ENCODE measurements at places on chromosomes 12 and 14.

DNA sequence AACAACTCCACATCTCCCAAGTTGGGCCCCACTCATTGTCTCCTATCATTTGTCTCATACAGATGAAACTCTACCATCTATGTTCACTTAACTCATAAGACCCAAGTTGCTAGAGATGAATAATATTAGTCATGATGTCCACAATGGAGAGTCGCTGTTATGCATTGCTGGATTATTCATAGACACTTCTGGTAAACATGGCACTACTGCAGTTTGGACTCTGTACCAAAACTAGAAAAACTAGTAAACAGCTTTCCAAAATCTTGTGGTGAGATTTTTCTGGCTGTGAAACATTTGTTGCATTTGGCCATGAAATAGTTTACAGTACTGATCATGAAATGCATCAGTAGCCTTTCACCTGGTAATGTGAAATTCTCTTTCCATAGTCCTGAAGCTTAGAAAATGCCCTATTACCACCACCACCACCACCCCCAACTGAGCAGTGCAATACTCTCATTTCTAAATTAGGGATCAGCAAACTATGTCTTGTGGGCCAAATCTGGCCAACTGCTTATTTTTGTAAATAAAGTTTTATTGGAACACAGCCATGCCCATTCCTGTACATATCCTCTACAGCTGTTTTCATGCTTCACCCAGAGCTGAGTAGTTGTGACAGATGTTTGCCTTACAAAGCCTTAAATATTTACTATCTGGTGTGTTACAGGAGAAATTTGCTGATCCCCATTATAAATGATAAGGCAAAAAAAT, 236.5 kb downstream of the DPF3 start:
- no peak for DNase-seq

GRCh38 chr12:53736592-53736991, 9.3 kb upstream of the CALCOCO1 start:
- no peak for DNase-seq

- DNase-seq: no peak
Measured at GRCh38 chr14:105700622-105701288, 174.4 kb downstream of the TMEM121 start.

DNA sequence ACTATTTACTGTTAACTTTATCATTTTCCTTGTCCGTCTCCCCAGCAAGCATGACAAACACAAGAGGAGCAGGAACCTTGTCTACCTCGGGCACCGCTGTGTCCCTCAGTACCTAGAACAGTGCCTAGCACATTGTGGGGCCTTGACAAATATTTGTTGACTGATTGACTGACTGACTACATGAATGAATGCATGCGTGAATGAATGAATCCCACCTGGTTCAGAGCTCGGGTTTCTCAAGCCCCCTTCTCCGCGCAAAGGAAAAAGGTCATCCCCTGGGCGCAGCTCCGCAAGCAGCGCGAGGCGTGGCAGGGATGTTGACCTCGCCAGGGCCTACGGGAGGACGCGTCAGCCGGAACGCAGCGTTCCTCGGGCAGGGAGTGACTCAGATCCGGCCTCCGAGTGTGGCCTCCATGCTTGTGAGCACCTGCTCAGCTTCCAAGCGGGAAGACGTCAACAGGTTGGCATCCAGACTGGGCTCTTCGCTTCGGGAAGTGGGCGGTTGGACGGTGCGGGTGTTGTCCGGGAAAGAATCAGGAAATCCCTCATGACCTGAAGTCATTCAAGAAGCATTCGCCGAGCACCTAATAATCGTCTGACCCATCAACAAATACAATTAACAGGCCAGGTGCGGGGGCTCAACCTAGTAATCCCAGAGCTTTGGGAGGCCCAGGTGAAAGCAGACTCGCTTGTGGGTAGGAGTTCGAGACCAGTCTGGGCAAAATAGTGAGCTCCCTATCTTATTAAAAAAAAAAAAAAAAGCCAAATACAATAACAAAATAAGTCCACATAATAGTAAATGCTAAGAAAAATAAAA, 13.9 kb upstream of the UBC start:
- DNase-seq: peak; percentile 98

DNA sequence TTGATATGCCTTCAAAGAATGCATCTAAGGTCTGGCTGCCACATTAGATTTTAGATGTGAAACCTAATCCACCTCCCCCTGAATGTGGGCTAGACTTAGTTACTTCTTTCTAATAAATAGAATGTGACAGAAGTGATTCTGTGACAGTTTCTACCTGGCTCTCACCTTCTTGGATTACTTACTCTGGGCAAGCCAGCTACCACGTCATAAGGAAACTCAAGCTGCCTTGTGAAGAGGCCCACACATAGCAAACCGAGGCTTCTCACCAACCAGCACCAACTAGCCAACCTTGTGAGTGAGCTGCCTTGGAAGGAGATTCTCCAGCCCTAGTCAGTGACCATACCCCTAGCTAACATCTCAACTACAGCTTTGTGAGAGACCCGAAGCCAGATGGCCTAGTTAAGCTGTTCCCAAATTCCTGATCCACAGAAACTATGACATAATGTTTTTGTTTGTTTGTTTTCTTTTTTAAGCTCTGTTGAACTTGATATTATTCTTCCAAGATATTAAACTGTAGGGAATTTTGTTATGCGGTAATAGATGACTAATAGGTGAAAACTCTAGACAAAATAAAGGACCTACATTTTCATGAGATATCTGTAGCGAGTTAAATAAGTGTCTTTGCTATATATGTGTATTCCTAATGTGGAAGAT, 6.2 kb downstream of the GPR19 start:
- DNase-seq: no peak

DNA sequence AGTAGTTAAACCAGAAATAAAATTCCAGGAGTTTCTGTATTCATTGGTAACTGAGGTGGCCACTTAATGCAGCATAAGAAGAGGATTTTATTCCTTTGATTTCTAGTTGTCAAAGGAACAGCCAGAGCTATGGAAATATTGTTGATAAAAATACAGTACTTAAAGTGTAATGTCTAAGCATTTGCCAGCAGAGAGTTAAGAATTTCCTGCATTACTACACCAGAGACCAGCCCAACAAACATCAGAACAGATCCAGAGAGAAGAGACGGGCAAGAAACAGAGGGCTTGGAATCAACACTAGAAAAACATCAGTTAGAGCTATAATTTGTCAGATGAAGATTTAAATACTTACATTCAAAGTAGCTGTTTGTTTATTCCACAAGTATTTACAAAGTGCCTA, 77.9 kb downstream of the ST8SIA1 start:
- no peak for DNase-seq

- DNase-seq: no peak
Measured at GRCh38 chr12:58321414-58321813, 380.0 kb downstream of the ATP23 start.

DNA sequence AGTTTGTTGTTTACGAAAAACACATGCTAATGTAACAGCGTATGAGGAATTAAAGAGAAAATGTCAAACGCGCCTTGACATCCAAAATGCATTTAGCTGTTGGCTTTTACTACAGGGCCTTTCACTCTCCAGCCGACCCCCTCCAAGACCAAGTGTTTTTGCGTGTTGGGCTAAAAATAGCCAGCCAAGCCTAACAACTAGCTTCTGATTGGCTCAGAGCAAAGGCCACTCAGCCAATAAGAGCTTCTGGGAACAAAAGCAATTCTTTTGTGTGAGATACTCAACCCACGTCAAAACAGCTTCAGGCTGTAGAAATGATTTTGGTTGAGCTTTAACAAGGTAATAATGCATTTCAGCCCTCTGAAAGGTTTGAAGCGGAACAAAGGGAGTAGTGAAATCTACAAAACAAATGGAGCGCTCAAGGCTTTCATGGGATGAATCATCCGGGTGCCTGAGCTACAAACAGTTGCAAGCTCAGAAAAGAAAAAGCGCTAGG, 198.7 kb upstream of the DCN start:
- DNase-seq: no peak

DNA sequence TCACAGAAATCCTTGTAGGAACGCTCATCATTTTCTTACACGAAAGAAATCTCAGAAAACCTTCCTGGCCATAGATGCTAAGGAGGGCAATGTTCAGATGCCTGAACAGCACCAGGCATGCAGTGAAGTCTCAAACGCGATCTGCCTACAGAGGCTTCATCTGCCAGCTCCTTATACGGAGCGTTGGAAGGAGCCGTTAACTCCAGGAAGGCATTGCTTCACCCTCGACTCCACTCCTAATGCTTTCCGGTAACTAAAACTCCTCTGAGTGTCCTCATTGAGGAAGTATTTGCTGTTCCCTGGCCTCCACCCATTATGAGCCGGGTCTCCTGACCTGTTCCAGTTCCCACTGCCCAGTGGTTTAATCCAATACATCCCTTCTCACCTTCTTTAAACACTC, 502.7 kb downstream of the BCL11B start:
- DNase-seq: no peak

DNA sequence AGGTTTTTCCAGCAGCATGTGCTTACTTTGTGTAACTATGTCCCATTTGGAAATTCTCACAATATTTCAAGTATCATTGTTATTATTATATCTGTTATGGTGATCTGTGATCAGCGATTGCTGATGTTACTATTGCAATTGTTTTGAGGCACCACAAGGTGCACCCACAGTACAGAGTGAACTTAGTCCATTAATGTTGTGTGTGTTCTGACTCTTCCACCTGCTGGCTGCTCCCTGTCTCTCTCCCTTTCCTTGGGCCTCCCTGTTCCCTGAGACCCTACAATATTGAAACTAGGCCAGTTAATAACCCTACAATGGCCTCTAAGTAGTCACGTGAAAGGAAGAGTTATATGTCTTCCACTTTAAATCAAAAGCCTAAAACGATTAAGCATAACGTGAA, 153.9 kb downstream of the PIK3C2G start:
- DNase-seq: no peak

GRCh38 chr14:48274826-48275225, 599.4 kb upstream of the MDGA2 start:
- no peak for DNase-seq

- no peak for DNase-seq
Measured at GRCh38 chr14:73459959-73460358, 1.6 kb upstream of the NUMB start.

- DNase-seq: no peak
Measured at GRCh38 chr14:99565383-99565782, 38.6 kb downstream of the CCDC85C start.

DNA sequence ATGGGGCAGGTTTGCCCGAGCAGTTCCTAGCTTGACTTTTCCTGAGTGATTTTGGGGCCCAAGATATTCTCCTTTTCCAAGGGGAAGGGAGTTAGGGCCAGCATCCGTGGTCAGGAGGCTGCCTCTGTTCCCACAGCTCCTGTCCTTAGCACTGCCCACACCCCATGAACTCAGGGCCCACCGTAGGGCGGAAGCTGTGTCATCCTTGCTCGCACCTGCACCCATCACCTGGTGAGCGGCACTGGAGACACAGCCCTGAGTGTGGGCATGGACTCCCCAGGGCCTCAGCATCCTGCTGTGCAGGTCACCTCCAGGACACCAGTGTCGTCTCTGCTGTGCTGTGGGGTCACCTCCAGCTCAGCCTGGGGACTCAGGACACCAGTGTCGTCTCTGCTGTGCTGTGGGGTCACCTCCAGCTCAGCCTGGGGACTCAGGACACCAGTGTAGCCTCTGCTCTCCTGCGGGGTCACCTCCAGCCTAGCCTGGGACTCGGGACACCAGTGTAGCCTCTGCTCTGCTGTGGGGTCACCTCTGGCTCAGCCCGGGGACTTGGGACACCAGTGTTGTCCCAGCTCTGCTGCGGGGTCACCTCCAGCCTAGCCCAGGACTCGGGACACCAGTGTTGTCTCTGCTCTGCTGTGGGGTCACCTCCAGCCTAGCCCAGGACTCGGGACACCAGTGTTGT, 322.9 kb downstream of the ADGRD1 start:
- DNase-seq: no peak

- no peak for DNase-seq
Measured at GRCh38 chr14:64159588-64159987, 134.6 kb downstream of the ESR2 start.

DNA sequence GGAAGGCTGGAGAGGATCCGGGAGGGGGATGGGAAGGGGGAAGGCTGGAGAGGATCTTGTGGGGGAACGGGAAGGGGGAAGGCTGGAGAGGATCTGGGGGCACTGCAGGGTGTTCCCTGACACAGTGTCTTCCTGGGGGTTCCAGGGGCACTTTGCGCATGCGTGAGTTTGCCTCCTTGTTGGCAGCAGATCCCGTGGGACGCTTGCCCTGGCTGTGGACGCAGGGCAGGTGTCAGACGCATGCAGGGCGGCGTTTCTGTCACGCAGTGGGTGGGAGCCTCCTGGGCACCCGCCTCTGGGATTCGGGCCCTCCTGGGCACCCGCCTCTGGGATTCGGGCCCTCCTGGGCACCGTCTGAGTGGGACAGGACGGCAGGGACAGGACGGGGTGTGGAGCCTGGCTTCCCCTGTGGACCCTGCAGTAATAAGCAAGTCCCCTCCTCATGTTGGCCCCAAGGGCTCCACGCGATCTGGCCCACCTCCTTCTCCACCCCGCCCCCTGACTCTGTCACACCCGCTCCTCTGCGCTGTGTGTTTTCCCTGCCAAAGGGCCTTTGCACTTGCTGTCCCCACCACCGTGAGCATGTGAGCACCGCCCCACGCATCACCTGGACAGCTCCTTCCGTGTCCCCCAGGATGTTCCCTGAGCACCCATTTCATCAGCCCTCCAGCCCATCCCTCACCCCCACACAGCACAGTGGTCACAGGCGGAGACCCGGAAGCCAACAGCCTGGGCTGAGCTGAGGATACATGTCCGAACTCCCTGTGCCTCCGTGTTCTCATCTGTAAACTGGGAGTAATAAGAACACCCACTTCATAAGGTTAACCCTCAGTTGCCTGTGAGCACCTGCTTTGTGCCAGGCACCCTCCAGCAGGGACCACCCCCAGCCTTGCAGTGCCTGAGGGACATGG, 4.4 kb downstream of the MMP17 start:
- DNase-seq: peak; percentile 84

DNA sequence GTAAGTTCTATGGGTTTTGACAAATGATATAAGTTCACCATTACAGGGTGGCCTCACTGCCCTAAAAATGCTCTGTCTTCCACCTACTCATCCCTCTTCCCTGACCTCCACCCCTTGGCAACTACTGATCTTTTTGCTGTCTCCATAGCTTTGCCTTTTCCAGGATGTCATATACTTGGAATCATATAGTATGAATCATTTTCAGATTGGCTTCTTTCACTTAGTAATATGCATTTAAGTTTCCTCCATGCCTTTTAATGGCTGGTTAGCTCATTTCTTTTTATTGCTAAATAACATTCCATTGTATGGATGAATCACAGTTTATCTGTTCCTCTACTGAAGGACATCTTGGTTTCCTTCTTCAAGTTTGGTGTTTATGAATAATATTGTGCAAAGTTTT, 14.0 kb upstream of the PEX5 start:
- DNase-seq: no peak

DNA sequence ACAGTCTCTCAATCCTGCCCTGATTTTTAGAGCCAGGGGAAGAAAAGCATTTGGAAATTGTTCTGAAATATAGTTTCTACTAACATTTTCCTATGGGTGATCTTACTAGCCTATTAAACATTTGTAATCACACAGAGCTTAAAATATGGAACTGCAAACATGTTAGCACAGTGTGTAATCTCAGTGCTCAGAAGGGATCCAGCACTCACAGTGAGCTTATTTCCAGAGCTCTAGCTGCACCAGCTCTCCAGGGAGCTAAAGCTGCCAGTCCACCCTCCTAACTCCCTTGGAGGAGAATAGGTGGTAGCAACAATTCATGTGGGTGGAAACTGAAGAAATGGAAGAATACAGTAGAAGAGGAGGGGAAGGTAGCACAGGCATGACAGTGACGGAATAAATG, 64.9 kb upstream of the SYT1 start:
- no peak for DNase-seq

GRCh38 chr12:6471989-6472360, 1.5 kb upstream of the VAMP1 start:
- DNase-seq: no peak

GRCh38 chr12:127770118-127770517, 496.9 kb upstream of the TMEM132C start:
- no peak for DNase-seq

GRCh38 chr14:49512147-49512551, 74.0 kb downstream of the RPS29 start:
- DNase-seq: no peak
